Activated CD8-positive, alpha-beta memory T cell treated with anti-CD3 and anti-CD28 coated beads for 4 hours (primary cell): ENCODE measurements at places on chromosomes 2 and 18.
A peak's percentile ranks its signal among the peaks of the same experiment; 100 is the strongest.

- no peak for DNase-seq
These were observed 83.9 kb downstream of the PIK3C3 start for GRCh38 chr18:42038936-42039335.

DNA sequence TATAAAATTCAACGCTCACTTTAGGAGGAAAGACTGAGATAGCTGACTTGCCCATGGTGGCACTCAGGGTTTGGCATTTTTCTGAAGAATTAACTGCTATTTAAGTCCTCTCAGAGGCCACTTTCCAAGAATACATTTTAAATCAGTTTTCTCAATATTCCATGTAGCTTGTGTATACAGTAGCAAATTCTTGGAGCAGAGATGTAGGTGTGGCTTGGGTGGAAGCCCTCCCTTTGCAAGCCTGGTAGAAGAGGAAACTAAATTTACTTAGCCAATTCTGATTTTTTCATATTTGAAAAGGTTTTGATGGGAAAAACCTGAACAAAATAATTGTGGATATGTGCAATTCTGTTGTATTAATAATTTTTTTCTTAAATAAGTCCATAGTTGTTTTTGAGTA lies 14.0 kb upstream of the ITGAV start:
- no peak for DNase-seq

- no peak for DNase-seq
These were observed 20.5 kb upstream of the TNFAIP6 start for GRCh38 chr2:151336863-151337371.

GRCh38 chr18:28582724-28583123 lies 405.8 kb upstream of the CDH2 start:
- DNase-seq: no peak

GRCh38 chr2:72142570-72143440 lies 4.9 kb downstream of the CYP26B1 start:
- DNase-seq: no peak

GRCh38 chr18:29361843-29362242 lies 1184.9 kb upstream of the CDH2 start:
- no peak for DNase-seq

DNA sequence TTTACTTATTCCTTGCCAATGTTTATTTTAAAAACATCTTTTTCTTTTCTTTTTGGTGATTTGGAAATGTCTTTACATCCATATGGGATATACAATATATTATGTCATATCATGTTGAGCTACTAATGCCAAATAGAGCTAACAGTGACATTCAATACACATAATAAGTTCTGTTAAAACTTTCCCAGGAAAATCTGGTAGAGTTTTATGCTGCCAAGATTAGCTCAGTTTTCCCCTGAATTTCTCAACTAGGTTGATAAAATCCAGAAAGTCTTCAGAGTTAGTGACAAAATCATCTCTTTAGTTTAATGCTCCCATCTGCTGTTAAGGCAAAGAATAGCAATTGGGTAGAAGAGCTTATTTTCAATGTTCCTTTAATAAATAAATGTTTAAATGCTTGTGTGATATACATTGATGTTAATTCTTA lies 9.9 kb downstream of the COL3A1 start:
- no peak for DNase-seq

GRCh38 chr18:532632-533031 lies 32.1 kb upstream of the COLEC12 start:
- DNase-seq: no peak

GRCh38 chr2:74762789-74763188 lies 71.1 kb upstream of the HK2 start:
- no peak for DNase-seq

GRCh38 chr2:50995610-50996009 lies 36.3 kb downstream of the NRXN1 start:
- DNase-seq: no peak

DNA sequence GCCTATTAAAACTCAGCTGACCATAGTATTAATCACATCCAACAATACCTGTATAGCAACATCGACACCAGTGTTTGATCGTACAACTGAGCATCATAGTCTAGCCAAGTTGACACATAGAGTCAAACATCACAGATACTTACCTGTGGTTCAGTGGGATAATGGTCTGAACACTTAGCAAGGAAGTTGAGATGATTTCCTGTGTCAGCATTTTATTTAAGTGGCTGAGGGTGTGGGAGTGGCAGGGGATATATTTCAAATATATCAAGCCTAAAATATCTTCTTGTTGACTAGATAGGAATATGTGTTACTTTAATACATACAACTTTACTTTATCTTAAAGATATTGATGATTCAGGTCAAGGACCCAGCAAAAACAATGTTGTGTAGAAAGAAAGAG lies 1038.6 kb downstream of the TSN start:
- DNase-seq: no peak

DNA sequence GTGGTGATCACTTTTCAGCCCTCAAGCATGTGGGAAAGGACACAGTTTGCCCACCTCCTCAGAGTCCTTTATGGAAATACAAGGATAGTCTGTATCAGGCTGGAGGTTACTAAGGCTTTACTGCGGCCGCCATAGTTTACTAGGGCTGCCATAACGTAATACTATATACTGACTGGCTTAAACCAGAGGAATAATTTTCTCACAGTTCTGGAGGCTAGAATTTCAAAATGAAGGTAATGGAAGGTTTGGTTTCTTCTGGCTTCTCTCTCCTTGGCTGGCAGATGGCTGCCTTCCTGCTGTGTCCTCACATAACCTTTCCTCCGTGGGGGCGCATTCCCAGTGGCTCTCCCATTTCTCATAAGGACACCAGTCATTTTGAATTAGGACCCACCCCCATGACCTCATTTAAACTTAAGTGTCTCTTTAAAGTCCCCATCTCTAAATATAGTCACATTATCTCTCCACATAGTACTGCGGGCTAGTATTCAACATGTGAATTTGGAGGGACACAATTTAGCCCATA lies 12.5 kb upstream of the ATIC start:
- DNase-seq: no peak

- no peak for DNase-seq
These were observed 111.8 kb downstream of the HDAC4 start for GRCh38 chr2:239288951-239289511.

GRCh38 chr2:85797921-85798320 lies 44.1 kb downstream of the ATOH8 start:
- DNase-seq: no peak

DNA sequence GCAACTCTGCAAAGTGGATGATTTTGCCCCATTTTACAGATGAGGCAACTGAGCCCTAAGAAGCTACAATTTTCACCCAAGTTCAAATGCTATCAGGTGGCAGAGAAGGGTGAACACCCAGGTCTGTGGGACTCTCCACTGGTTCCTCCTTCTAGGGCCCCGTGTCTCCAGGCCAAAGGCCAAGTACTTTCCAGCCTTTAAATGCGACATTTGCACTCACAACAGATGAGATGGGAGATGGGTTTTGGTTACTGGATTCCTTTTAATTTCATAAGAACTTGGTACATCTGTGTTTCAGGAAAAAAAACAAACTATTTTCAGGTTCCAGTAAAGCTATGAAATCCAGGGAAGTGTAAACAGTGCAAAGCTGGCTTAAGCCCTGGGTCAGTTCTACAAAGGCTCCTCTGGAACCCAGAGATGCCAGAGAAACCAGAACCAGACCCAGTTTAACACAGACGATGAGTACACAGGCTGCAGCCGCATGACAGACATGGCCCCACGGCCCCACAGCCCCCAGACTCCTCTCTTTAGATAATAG lies 361.7 kb downstream of the ANAPC1 start:
- no peak for DNase-seq

- no peak for DNase-seq
These were observed 177.3 kb upstream of the ARL4C start for GRCh38 chr2:234673961-234674759.

GRCh38 chr2:101408925-101409324 lies 21.6 kb upstream of the CREG2 start:
- no peak for DNase-seq

DNA sequence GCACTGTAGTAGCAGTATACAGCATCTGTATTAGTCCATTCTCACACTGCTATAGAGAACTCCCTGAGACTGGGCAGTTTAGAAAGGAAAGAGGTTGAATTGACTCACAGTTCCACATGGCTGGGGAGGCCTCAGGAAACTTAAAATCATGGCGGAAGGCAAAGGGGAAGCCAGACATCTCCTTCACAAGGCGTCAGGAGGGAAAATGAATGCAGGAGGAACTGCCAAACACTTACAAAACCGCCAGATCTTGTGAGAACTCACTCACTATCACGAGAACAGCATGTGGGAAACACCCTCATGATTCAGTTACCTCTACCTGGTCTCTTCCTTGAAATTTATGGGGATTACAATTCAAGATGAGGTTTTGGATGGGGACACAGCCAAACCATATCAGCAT lies 25.4 kb downstream of the MAP4K4 start:
- DNase-seq: no peak

- DNase-seq: no peak
These were observed 15.8 kb downstream of the D2HGDH start for GRCh38 chr2:241750076-241750840.

DNA sequence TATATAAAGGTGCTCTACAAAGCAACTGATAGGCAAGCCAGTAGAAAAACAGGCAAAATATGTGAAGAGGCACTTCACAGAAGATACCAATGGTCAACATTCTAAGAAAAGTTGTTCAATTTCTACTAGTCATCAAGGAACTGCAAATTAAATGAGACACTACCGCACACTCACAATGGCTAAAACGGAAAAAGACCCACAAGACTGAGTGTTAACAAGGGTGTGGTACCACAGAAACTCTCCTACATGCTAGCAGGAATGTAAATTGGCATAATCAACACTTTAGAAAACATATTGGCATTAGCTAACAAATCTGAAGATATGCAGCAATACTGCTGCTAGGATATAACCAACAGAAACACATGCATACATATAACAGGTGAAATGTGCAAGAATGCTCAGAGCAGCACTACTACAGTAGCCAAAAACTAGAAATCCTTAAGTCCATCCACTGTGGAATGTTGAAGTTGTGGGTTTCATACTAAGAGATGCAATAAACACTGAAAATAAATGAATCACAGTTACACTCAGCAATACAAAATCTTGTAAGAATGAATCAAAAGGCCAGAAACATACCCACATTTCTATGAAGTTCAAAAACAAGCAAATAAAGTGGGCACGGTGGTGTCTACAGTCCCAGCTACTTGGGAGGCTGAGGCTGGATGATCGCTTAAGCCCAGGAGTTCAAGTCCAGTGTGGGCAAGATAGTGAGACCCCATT lies 9.2 kb downstream of the RNU4ATAC start:
- DNase-seq: no peak

GRCh38 chr2:190649035-190649797 lies at the start of gene NAB1:
NAB1 (plus strand) TSS chr2:190649083; CDS start chr2:190659177, 10,094 bp downstream.
- peak; percentile 49 for DNase-seq

DNA sequence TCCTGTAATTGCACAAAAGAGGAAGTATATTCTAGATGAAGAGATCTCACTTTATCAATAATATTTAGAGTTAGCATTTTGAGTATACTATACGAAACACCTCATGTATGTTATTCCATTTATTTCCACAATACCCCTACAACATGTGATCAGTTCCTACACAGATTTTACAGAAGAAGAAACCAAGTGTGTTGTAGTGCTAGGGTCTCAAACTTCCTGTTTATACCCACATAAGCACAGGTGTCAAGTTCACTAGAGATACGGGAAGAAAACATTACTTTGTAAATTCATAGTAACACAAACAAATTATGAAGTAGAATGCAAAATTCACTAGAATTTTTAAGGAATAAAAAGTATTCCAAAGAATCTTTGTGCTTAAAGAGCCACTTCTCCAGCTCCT lies 46.4 kb downstream of the KCTD18 start:
- no peak for DNase-seq
